Fibroblast of skin of right biceps (primary cell): ENCODE measurements at places on chromosomes 4 and X.
A peak's percentile ranks its signal among the peaks of the same experiment; 100 is the strongest.

GRCh38 chr4:186348433-186348832 is 82.4 kb downstream of the F11 start:
- no peak for DNase-seq

DNA sequence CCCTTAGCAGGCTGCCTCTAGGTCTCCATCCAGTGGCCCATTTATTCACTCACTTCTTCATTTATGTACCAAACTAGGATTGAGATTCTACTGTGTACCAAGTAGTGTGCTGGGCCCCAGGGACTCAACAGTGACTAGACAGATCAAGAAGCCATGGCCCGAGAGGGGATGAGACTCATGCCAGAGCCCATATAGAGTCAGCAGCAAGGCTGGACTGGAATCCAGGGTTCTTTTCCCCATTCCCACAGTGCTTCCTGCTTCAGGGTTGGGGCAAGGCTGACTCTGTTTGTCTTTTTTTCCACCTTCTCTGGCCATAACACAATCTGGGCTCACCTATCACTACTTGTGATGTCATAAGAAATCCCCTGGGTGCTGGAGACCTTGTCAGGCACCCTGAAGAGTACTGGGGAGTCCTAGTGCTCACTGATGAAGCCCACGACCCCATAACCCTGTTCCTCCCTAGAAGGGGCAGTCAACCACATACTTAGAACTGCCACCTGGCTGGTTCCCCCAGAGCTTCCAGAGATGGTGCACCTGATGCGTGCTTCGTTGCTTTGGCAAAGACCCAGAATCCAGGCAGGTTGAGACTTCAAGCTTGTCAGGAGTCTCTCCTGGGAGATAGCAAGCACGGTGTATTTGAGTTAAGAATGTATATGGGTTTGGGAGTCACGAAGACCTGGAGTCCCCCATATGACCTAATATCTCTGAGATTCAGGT is 6.2 kb downstream of the RTL5 start:
- DNase-seq: no peak

- DNase-seq: no peak
Measured at GRCh38 chr4:187714957-187715356, 280.6 kb upstream of the ZFP42 start.

- DNase-seq: no peak
Measured at GRCh38 chrX:100477958-100478357, 67.9 kb upstream of the PCDH19 start.

- DNase-seq: peak; percentile 25
Measured at GRCh38 chrX:3290561-3290960, 55.9 kb downstream of the MXRA5 start.
